ENCODE measurements at places on chromosomes 7 and 10. TPM values are rescaled to one million over a fixed set of nuclear protein-coding genes. Genes with fewer than 3 reads are reported as not detected.

CRYGN gene
- not detected for total RNA-seq

- no peak overlapping the region for H3K4me3 ChIP-seq
- peaks cover 4% of the 10 kb centered on the region for H3K4me1 ChIP-seq
- peaks cover 5% of the 10 kb centered on the region for H3K36me3 ChIP-seq
- no peak for DNase-seq
These were observed 13.7 kb upstream of the MACROH2A2 start for GRCh38 chr10:70038923-70039322.

- H3K4me1 ChIP-seq = peaks cover 16% of the 10 kb centered on the region
- H3K27ac ChIP-seq = peak overlapping the region; percentile 56
- no peak for DNase-seq
- no peak overlapping the region for H3K4me3 ChIP-seq
These were observed 184.5 kb upstream of the NFE2L3 start for GRCh38 chr7:25967278-25968204.

DNA sequence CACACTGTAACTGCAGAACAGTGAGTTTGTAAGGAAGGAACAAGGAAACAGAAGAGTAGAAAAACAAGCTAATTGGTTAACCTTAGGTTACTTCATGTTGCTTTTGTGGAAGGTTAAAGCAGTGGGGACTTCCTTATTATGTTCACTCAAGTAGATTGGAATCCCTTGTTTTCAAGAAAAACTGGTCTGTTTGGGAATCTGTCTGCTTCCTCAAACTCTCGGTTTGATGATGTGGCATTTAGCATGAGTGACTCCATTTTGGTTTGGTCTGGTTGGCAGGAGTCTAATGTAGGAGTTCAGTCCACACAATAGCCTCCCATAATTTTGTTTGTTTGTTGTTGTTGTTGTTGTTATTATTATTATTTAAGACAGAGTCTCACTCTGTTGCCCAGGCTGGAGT lies 3.8 kb upstream of the TRIM56 start:
- no peak for DNase-seq
- no peak overlapping the region for H3K4me3 ChIP-seq
- H3K4me1 ChIP-seq = no peaks in the 10 kb centered on the region
- peaks cover 6% of the 10 kb centered on the region for H3K27me3 ChIP-seq

Data from glutamatergic neuron (in vitro differentiated cells).